ENCODE measurements at places on chromosomes 11 and 22. TPM values are rescaled to one million over a fixed set of nuclear protein-coding genes. Genes with fewer than 3 reads are reported as not detected.

The SMC1B gene
- not detected for total RNA-seq

The HPX gene
- total RNA-seq, result not detected

The ZP1 gene
- not detected for total RNA-seq

The SLC17A6 gene
- total RNA-seq, result not detected

The C22orf23 gene
- not detected for total RNA-seq

The SEC14L6 gene
- total RNA-seq, result not detected

The BANF1 gene
- total RNA-seq, result 93.5 TPM

The LMNTD2 gene
- 3.0 TPM for total RNA-seq

The OR51B6 gene
- not detected for total RNA-seq

The NLRX1 gene
- total RNA-seq, result 13.6 TPM

The ACCSL gene
- total RNA-seq, result not detected
